Stimulated activated CD8-positive, alpha-beta memory T cell treated with anti-CD3 and anti-CD28 coated beads, Interleukin-12 subunit alpha, Interleukin-12 subunit beta, amount 100 ng/mL, for 4 hours (primary cell): ENCODE measurements at places on chromosomes 2 and 18.

- no peak for DNase-seq
Measured at GRCh38 chr2:170817093-170818035, 677 bp downstream of the GAD1 start.

DNA sequence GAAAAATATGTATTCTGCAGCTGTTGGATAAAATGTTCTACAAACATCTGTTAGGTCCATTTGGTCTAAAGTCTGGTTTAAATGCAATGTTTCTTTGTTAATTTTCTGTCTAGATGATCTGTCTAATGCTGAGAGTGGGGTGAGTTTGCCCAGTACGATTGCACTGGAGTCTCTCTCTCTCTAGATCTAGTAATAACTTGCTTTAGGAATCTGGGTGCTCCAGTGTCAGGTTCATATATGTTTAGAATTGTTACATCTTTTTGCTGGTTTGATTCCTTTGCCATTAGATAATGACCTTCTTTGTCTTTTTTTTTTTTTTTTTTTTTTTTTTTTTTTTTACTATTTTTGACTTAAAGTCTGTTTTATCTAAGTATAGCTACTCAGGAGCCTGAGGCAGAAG, 10.4 kb downstream of the GCC2 start:
- no peak for DNase-seq

DNA sequence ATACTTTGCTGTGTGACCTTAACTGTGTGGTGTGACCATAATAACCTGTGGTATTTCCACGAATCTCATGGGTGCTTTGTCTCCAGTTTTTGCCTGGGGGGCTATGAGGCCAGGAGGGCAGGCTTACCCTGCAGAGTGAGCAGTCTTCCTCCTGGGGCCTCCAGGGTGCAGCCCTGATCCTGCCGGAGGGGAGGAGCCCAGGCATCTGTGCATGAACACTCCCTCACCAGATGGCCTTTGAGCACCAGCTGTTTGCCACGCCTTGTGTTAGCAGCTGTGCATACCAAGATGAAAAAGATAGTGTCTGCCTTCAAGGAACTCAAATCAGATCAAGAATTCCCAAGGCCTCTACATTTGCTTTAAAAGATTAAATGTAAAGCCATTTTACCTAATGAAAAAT, 75.0 kb upstream of the RBM44 start:
- no peak for DNase-seq

DNA sequence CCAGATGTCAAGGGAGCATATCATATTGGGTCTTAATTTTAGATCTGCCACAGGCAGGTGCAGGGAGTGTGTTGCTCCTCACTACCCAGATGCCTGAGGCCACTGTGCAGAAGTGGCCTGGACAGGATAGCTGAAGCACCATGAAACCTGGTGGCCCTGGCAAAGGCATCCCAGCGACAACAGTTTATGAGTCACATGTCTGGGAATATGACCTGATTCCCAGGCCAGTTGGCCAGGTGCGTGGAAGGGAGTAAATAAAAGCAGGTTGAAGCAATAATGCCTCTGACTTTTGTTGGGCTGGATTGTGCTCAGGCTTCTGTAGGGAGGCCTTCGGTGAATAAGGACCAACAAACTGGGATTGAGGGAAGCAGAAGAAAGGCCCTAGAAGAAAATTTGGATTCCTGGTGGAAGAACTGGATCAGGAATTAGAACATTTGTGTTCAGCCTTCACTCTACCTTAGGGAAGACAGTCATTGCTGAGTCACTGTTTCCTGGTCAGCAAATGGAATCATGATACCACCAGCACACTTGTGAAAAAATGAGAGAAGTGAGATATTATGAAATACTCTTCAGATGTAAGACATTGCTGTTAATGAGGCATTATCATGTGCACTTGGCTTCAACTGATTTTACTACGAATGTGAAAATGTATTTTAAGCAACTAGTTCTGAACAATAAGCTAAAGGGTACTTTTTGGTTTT, 78.4 kb upstream of the ZNF516 start:
- no peak for DNase-seq

GRCh38 chr2:233076749-233077148, 16.6 kb downstream of the INPP5D start:
- no peak for DNase-seq

DNA sequence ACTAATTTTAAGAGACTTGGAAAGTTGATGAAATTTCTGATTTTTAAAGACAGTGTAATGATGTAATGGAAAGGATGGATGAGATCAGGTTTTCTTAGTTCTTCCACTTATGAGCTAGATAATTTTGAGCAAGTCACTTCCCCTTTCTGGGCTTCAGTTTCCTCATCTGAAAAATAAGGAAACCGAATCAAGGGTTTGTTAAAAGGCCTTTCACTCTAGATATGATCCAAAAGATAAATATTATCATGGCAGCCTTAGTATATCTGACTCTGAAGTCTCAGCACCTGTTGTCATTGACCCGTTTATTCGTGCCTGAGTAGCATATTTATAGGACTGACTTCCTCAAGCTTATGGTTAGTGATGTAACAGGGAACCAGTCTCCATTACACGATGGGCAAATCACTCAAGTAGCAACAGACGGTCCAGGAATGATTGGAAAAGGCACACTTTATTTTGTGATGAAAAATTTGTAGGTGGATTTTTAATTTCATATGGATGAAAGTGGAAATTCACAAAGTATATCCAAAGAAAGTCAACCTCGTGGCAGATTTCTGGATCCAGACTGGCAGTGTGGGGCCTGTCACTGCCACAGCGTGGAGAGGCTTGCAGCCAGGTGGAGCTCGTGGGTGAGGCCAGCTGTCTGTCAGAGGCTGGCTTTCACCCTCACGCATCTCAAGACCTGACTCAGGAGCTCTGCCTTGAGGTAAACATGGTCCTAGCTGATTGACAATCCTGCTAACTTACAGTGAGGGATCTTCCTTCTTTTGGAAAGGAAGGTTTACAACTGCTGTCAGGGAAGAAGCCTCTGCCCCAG, 137.9 kb upstream of the CXCR4 start:
- DNase-seq, result no peak

DNA sequence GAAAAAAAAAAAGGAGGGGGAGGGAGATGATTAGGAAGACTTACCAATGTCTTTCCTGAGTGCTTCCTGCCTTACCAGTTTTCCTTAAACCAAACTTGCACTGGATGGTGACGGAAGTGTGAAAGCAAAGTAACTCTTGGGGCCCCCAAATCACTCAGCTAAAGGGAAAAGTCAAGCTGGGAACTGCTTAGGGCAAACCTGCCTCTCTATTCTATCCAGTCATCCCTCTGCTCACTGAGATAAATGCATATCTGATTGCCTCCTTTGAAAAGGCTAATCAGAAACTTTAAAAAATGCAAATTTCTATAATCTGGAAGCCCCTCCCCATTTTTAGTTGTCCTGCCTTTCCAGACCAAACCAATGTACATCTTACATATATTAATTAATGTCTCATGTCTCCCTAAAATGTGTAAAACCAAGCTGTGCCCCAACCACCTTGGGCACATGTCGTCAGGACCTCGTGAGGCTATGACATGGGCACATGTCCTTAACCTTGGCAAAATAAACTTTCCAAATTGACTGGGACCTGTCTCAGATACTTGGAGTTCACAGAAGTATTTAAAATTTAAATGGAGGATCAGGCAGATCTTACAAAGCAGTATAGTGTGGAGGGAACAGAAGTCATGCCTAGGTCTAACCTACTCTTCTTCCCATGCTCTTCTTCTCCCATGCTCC, 7.2 kb upstream of the CYBRD1 start:
- no peak for DNase-seq

- no peak for DNase-seq
Measured at GRCh38 chr2:144310484-144310883, 209.4 kb downstream of the ZEB2 start.

DNA sequence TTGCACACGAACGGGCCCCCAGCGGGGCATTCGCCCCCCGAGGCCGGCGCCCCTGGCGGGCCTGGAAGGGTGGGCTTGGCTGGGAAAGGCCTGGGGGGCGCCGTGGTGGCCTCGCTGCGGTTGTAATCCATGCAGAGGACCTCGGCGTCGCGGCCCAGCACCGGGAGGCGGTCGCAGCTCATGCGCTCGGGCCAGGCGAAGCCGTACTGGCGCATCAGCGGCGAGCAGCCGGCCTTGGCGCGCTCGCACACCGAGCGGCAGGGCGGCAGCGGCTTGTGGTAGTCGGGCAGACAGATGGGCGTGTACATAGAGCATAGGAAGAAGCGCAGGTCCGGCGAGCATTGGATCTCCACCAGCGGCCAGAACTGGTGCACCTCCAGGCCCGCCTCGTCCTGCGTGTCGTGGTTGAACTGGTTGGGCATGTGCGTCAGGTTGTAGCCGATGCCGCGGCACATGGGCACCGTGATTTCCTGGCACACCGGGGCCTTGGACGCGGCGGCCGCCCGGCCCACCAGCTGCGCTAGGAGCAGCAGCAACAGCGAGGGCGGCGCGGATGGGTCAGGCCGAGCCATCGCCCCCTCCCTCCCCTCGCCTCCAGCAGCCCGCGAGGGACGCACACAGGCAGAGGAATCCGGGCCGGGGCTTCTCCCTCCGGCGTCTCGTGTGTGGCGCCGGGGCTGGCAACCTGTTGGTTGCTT, 1.4 kb downstream of the FZD5 start:
- no peak for DNase-seq

GRCh38 chr2:42503291-42503690, 9.5 kb upstream of the KCNG3 start:
- DNase-seq, result no peak

GRCh38 chr2:33032245-33032644, 85.5 kb downstream of the LTBP1 start:
- no peak for DNase-seq

GRCh38 chr2:47272031-47272864, 117.1 kb upstream of the STPG4 start:
- peak; percentile 22 for DNase-seq

DNA sequence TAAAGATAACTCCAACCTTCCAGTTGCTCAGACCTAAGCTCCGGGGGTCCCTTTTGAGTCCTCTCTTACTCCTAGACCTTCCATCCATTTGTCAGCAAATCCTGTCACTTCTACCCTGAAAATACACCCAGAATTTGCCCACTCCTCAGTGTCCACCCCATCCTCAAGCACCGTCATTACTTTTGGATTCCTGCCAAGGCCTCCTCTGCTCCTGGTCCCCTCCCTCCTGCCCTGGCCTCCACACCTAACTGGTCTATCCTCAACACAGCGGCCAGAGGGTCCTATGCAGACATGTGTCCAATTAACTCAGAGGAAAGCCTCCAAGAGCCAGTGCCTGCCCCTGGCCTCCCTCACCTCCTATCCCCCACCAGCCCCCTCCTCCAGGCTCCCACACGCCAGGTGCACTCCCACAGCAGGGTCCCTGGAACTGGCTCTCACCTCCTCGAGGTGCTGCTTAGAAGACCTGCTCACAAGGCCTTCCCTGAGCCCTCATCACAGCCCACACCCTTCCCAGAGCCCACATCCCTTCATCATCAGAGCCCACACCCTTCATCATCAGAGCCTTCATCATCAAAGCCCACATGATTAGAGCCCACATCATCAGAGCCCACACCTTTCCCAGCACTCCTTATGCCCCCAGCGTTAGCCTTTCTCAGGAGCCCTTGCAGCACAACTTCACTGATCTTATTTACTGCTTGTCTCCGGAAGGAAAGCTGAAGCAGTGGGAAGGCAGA, 20.4 kb downstream of the FAM178B start:
- DNase-seq, result no peak

- peak; percentile 19 for DNase-seq
Measured at GRCh38 chr2:69830045-69830905, 815 bp downstream of the GMCL1 start.

- no peak for DNase-seq
Measured at GRCh38 chr18:8264861-8265411, 344.3 kb upstream of the RAB12 start.
